Activated CD4-positive, CD25-positive, alpha-beta regulatory T cell treated with anti-CD3 and anti-CD28 coated beads, Interleukin-2, amount 50 U/mL, for 24 hours (primary cell): ENCODE measurements at places on chromosomes 3 and 15.
A peak's percentile ranks its signal among the peaks of the same experiment; 100 is the strongest.

GRCh38 chr15:67852418-67852817 is 12.6 kb upstream of the RNU6-1 start:
- no peak for ATAC-seq

DNA sequence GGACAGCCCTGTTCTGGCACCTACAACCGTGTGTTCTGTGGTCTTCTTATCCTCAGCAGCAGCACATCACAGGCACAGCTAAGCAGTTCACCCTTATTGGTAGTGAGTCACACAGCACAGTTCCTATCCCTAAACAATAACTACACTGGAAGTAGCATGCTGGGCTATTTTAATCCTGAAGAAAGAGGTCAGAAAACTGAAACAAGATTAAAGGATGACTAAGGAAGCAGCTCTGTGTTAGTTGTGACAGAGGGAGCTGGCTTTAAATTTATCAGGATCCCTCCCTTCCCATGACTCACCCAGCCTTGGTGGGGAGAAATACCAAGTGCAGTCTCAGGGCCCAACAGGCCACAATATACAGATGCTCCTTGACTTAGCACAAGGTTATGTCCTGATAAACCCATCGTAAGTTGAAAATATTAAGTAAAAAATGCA is 144.3 kb downstream of the ERC2 start:
- no peak for ATAC-seq

DNA sequence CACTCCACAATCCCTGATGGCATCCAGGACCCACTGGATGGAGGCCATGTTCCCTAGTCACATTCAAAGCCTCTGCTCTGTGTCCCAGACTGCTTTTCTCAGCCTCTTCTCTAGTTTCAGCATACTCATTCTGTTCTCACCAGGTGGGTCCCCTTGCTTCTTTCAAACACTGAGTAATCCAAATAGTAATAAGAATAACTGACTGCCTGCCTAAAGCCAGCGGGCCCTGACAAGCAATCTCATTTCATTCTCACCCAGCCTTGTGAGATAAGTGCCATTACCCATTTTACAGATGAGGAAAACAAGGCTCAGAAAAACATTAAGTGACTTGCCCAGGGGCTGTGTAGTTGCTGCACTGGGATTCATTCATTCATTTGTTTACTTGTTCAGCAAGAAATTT is 25.4 kb downstream of the MAPKAPK3 start:
- ATAC-seq, result peak; percentile 56

- ATAC-seq, result no peak
These were observed 26.6 kb downstream of the BTLA start for GRCh38 chr3:112472691-112473090.

DNA sequence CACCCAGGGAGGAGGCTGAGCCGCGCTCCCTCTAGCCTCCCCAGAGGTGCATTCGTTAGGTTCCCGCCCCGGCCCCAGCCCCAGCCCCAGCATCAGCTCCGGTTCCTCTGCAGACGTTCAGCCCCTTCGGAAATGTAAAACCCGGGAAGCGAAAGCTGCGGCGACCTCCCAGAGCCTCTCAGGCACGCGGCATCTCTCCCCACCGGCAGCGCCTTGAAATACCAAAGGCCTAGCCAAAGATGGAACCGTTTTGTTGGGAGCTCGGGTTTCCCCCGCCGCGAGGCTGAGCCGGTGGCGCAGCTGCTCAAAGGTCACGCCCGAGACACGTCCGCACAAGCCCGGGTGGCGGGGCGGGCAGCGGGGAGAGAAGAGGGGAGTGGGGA is 77.8 kb upstream of the HES1 start:
- peak; percentile 58 for ATAC-seq

- no peak for ATAC-seq
These were observed 542.7 kb upstream of the MDFIC2 start for GRCh38 chr3:70855149-70855548.

- ATAC-seq, result no peak
These were observed 44.8 kb downstream of the ANP32A start for GRCh38 chr15:68775671-68776476.

GRCh38 chr15:35484231-35484945 is 61.6 kb downstream of the DPH6 start:
- ATAC-seq, result no peak

DNA sequence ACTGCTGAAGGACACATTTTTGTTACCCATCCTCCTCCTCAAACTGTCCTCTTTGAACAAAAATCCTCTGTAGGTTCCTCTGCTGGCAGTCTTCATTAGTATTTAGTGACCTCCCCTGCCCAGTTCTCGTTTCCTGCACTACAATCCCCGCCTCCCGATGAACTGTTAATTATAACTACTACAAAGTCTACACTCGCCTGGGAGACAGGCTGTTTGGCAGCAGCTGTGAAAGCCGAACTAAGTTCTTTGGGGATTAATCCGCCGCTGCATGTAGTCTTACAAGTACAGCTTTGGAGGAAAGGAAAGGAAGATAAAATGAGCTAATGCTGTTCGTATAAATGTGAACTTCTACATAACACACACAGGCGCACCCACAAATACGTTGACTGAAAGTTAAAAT is 160.0 kb upstream of the WNT5A start:
- ATAC-seq, result no peak

DNA sequence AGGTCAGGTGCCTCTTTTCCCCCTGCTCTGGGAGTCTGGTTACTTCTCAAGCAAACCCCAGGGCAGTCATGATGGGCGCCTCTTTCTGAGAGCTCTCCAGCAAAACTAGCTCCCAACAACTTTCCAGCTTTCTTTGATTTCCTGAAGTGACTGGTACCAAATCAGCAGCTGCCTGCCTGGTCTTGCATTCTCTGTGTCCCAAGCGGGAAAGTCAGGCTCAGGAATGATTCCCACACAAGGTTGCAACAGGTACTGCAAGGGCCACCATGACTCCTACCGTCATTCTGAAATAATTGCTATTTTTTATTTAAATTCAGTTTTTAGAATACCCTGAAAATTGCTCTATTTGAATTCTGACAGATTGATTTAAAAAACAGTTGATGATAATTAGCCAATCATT is 658.7 kb downstream of the SQOR start:
- ATAC-seq, result no peak

DNA sequence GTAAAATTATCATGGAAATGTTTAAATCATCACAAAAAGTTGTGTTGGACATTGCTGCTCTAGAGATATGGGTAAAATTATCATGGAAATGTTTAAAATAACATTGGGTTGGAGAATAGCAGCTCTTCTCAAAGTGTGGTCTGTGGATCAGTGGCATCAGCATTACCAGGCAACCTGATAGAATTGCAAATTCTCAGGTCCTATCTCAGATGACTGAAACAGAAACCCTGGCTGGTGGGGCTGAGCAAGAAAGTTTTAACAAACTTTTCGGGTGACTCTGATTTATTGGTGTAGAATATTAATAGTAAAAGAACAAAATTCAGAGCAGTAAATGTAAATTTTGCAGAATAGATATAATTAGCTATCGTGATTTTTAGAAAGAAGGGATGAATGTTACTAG is 28.9 kb downstream of the NXPE3 start:
- no peak for ATAC-seq

- ATAC-seq, result no peak
These were observed 107.8 kb downstream of the MBNL1 start for GRCh38 chr3:152376351-152377183.

DNA sequence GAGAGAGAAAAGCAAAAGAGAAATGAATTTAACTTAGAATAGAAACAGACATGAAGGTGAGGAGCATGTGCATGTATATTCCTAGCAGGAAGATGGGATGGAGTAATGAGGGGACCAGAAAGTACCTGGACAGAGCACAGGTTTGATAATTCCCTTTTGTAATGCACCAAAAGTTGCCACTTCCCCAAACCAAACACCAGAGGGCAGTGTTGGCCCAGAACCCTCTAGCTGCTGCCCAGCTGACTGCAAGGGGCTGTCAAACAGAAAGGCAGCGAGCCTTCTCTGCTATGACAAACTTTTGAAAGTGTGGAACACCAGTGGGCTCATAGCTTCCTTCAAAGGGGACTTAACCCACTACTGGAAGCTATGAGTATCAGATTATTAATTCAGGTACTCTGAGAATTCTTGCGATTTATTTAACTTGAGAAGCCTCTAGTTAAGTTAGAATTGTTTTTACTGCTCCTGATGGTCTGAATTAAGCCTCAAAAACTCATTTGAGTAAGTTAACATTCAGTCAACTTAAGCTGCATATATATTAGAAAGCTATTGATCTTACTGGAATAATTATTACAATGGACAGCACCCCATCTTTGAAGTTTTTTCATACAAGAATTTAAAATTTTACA is 234.9 kb downstream of the NEK10 start:
- ATAC-seq, result peak; percentile 67

GRCh38 chr3:10224794-10225665 is 23.2 kb upstream of the TATDN2 start:
- peak; percentile 44 for ATAC-seq

- no peak for ATAC-seq
These were observed 707.7 kb upstream of the EPHA6 start for GRCh38 chr3:96106701-96107100.

- ATAC-seq, result no peak
These were observed 135.2 kb downstream of the MECOM start for GRCh38 chr3:169528289-169528688.

GRCh38 chr3:16366581-16366980 is 101.6 kb downstream of the OXNAD1 start:
- ATAC-seq, result no peak

GRCh38 chr3:58013099-58013498 is 4.9 kb downstream of the FLNB start:
- no peak for ATAC-seq

DNA sequence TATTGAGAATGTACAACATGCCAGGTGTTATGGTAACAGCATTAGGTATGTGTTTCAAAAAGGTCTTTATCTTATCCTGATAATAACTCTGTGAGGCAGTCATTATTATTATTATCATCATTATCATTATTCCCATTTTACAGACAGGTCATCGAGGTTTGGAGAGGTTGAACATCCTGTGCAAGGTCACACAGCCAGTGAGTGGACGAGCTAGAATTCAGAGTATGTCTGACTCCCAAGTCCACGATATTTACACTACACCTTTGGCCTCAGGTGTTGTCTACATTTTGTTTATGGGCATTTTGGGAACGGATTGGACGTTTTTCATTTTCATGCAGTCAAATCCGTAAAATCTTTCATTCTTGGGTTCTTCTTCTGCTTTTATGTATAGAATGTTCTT is 24.0 kb downstream of the GLDN start:
- no peak for ATAC-seq

DNA sequence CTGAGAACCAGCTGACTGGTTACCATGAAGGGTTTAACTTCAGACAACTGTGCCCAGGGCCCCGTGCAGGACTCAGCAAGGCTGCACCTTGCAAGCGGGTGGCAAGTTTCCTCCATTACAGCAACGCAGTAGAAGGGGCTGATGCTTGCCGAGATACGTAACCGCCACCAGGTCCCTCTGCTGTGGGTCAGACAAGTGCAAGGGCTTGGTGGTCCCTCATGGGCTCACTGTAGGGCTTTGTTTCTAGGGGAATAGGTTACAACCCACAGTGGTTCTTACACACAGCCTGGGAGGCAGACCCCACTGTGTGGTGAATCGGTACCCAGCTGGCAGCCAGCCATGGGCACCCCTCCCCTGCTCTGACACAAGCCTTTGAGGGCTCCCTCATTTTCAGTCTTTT is 15.5 kb upstream of the SNRPA1 start:
- no peak for ATAC-seq

GRCh38 chr3:61857297-61857696 is 295.9 kb downstream of the PTPRG start:
- ATAC-seq, result no peak

- ATAC-seq, result no peak
These were observed 338.3 kb upstream of the CTDSPL start for GRCh38 chr3:37523361-37523760.

GRCh38 chr3:13134166-13134878 is 61.1 kb upstream of the IQSEC1 start:
- no peak for ATAC-seq

- ATAC-seq, result no peak
These were observed 491.5 kb upstream of the TGFBR2 start for GRCh38 chr3:30114918-30115317.

DNA sequence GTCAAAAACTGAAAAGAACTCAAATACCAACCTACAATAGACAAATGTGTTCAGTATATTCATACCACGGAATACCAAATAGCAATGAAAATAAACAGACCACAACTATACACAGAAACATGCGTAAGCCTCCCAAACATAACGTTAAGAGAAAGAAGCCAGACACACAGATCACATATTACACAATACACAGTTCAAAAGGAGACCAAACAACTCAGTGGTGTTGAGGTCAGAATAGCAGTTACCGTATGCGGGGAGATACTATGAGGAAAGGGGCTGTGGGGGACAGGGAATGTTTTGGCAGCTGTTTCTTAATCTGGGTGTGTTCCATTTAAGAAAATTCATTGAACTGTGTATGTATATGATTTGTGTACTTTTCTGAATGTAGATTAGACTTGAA is 6.6 kb downstream of the OSBPL10 start:
- no peak for ATAC-seq

DNA sequence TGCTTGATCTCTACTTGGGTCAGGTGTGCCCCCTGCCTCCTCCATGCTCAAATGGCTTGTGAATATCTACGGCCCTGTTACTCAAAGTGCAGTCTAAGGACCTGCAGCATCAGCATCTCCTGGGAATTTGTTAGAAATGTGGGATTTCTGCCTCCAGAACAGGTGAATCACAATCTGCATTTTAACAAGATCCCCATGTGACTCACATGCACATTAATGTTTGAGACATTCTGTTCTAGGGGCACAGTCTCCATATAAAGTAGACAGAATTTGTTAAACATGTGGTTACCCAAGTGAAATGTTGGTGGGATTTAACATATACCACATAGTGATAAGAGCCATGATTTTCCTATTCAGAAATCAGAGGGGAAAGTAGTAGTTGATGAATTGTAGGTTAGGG is 256.2 kb downstream of the NR1D2 start:
- ATAC-seq, result no peak

DNA sequence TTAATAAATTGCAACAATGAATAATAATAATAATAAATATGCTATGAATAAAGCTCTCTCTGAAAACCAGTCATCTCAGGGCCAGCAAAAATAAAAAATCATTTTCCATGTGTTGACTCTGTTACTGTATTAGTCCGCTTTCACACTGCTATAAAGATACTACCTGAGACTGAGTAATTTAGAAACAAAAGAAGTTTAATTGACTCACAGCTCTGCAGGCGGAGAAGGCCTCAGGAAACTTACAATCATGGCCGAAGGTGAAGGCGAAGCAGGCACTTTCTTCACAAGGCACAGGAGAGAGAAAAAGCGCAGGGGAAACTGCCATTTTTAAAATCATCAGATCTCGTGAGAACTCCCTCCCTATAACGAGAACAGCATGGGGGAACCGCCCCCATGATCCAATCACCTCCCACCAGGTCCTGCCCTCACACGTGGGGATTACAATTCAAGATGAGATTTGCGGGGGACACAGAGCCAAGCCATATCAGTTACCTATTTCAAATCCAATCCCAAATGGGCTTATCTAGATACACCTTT is 224.1 kb downstream of the IGSF11 start:
- ATAC-seq, result peak; percentile 7

- no peak for ATAC-seq
These were observed 163.7 kb downstream of the PLD1 start for GRCh38 chr3:171646357-171647133.
